ENCODE measurements at places on chromosomes 12 and 14.

- no peak for DNase-seq
Observed at GRCh38 chr12:72269491-72269890, 2.7 kb upstream of the TRHDE start.

GRCh38 chr12:103386451-103386850 is 109.3 kb downstream of the C12orf42 start:
- no peak for DNase-seq

DNA sequence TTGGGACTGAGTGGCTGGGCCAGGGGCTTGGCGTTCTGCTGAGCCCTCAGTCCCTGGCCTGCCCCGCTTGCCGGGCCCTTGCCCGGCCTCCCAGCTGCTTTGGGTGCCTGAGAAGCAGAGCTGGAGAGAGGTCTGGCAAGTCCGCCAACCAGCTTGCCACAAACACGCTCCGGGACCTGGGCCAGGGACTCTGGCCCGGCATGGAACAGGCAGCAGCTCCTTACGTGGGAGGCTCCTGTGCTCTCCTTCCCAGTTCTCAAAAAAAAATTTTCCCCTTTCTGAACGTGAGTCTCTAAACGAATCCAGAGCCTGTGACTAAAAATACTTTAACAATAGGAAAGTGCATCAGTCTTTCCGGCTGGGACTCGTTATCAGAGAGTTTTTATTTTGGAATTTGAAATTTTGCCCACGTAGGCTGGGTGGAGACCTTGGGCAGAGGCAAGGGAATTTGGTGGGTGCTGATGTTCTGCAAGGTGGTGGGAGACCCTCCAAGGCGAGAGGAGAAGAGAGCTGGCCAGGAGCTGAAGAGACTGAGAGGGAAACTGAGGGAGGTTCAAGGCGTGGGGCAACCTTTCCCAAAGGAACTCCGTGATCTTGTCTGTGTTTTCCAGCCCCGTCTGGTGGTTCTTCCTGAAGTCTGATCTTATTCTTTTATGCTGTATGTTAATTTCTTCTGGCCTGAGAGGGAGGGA is 6.8 kb upstream of the NR4A1 start:
- peak; percentile 97 for DNase-seq

DNA sequence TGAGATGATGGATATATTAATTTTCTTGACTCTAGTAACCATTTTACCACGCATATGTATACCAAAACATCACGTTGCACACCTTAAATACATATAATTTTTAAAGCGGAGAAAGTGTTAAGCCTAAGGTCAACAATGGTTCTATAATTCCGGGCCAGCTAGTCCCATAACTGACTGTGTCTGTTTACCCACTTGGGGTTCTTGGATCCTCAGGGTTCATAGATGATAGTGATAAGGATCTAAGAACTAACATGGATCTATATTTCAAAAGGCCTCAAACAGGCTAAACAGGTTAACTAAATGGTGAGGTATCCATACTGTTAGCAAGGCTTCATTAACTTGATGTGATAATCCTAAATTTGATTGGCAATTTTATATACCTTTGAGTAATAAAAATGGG is 9.8 kb downstream of the SLC38A1 start:
- no peak for DNase-seq

DNA sequence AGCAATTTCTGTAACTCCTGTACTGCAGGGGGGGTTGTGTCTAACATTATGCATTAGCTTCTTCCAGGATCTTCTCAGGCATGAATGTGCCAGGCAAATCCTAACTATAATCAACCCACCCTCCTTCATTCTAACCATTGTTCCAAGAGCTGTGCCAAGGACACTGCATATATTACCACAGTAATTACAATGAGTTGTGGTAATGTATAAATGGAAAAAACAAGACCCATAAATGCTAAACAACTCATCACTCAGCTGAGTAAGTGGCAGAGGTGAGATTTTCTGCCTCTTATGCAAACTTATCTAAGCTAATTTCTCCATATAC is 80.6 kb downstream of the PRKD1 start:
- DNase-seq, result no peak

DNA sequence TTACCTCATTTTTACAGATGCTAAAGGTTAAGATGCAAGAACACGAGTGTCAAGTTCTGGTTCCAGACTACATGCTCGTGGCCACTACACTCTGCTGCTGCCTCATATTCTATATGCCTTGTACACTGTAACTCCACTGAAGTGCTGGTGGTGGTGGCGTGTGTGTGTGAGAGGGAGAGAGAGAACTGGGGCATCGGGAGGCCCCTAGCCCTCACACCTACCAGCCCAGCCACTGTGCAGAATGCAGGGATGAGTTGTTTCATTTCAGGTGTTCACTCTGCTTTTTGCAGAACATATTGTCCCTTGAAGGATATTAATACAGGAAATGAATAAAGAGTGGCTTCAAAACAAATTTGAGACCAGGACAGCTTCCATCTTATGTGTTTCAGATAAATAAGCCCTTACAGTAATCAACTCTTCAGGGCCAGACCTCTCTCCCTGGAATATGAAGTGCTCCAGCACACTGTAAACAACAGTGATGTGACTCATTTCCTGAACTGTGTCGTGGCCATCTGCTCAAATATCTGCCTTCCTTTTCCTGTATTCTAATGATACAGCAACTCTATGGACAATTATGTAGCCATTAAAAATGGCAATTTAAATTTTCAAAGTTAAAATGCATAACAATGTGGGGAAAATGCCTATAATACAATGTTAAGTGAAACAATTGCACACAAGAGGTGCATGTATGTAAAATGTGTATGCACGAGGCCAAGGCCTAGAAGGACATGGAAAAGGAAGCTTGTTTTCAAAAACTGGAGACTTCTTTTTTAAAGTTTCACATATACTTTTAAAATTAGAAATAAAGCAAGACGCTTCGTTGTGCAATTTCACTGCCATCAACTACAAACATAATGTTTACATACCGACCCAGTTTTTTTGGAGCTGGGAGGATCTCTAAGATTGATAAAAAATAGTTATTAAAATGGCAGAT is 215.4 kb downstream of the PELI2 start:
- no peak for DNase-seq

- DNase-seq, result no peak
Observed at GRCh38 chr12:11500861-11501230, 105.5 kb upstream of the PRB2 start.

- DNase-seq, result no peak
Observed at GRCh38 chr12:66860752-66861750, 182.2 kb upstream of the GRIP1 start.

- no peak for DNase-seq
Observed at GRCh38 chr14:53458368-53458814, 305.3 kb upstream of the DDHD1 start.

DNA sequence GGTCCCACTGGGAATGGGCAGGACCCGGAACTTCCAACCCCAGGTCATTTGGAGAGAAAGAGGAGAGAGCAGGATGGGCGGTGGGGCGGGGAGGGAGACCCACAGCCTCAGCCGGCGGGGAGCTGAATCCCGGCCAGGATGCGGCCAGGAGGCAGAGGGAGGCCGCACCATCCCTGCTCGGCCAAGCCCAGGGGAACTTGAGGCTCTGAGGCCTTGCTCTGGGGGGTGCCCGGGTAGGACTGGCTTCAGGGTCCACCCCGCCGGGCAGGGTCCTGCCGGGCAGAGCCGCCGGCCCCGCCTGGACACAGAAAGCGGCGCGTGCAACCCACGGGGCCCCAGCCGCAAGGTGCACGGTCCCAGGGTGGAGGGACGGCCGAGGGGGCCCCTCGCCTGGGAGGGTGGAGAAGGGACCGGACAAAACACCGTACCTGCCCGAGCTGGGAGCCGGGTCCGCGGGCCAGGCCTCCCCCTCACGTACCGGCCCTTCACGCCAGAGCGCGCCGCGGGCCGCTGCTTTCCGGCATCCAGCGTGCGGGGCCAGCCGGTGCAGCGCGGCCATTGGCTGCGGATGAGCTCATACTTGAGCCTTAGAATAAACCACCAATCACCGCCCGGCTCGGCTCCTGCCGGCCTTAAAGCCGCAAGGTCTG is at the start of gene RPS6KL1:
Gene RPS6KL1 (minus strand): TSS at position 509 of the 650 bp plus-strand sequence. CDS start 1,719 bp downstream, outside the sequence.
- DNase-seq, result no peak

GRCh38 chr12:66786531-66787308 is 107.8 kb upstream of the GRIP1 start:
- DNase-seq, result no peak

- DNase-seq, result no peak
Observed at GRCh38 chr12:3531496-3531895, 40.5 kb downstream of the PRMT8 start.

- no peak for DNase-seq
Observed at GRCh38 chr14:94491511-94491910, 15.5 kb upstream of the SERPINA9 start.

GRCh38 chr12:22285846-22286245 is 48.7 kb downstream of the ST8SIA1 start:
- DNase-seq, result no peak

GRCh38 chr14:63375769-63376168 is 57.0 kb upstream of the GPHB5 start:
- DNase-seq, result no peak
